ENCODE measurements at places on chromosomes 16 and 17. TPM values are rescaled to one million over a fixed set of nuclear protein-coding genes. Genes with fewer than 3 reads are reported as not detected.

- H3K27ac ChIP-seq: no peak overlapping the region
- no peaks in the 10 kb centered on the region for H3K27me3 ChIP-seq
Observed at GRCh38 chr16:11250786-11251524, 5.0 kb downstream of the SOCS1 start.

GRCh38 chr16:20871258-20871657 lies 28.9 kb downstream of the DCUN1D3 start:
- DNase-seq: no peak
- H3K36me3 ChIP-seq: no peaks in the 10 kb centered on the region
- no peak overlapping the region for H3K4me3 ChIP-seq

DNA sequence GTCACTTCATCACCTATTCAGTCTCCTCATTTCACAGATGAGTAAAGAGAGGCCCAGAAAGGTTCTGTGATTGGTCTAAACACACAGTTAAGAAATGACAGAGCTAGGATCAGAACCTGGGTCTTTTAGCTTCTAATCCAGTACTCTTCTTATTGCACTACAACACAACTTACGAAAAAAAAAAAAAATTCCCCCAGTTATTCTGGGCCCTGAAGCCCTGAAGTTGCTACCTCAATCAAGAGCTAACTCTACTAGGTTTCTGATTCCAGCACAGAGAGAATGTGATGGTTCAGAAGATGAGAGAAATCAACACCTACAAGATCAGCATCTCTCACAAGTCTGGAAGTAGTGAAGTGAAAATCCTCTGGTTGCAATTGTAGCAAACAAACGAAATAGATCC lies 37.3 kb downstream of the GRB7 start:
- no peaks in the 10 kb centered on the region for H3K4me1 ChIP-seq
- H3K27ac ChIP-seq: no peak overlapping the region
- peaks cover 50% of the 10 kb centered on the region for H3K27me3 ChIP-seq
- DNase-seq: no peak
- no peaks in the 10 kb centered on the region for H3K36me3 ChIP-seq

DNA sequence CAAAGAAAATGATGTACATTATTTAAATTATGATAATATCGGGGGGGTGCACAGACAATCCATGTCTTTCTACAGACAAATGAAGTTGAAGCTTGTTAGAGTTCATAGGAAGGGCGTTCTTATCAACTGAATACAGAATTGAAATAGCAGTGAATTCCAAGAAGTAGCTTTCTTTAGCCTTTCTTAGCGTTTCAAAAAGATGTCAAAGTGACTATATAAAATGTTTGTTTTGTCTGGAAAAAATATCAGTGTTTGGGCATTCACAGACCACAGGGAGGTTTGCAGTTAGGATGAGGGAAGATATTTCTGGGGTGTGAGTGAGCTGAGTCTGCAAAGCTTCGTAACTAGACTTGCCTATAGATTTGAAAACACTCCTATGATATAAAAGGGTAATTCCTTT lies 55.0 kb downstream of the STX8 start:
- no peaks in the 10 kb centered on the region for H3K27me3 ChIP-seq
- H3K4me3 ChIP-seq: no peak overlapping the region
- no peak overlapping the region for H3K27ac ChIP-seq
- H3K4me1 ChIP-seq: no peaks in the 10 kb centered on the region

The RFFL gene
- polyA plus RNA-seq: 4.6 TPM
